IPS-NIHi11 (cell line): ENCODE measurements at places on chromosomes 7 and 10.

GRCh38 chr7:131642429-131642828, 86.0 kb upstream of the PODXL start:
- no peak for DNase-seq

GRCh38 chr10:12954866-12955265, 46.6 kb downstream of the CCDC3 start:
- DNase-seq = no peak

- DNase-seq = no peak
Observed at GRCh38 chr10:102534333-102534732, 30.6 kb downstream of the SUFU start.

- DNase-seq = no peak
Observed at GRCh38 chr10:71504168-71504567, 107.4 kb downstream of the CDH23 start.

DNA sequence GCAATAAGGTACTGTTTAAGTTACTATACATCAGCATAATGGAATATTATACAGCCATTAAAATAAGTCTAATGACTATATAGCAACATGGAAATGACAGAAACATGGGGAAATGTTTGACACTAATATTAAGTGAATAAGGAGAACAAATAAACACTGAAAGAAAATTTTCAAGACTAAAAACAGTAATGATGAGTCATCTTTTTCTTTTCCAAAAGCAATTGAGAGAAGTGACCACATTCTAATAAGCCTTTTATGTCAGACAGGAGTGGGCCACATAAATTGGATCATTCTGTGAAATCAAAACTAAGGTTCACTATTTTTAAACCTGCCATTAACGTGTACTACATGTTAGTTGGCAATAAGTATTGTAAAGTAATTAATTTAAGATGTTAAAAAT, 187.5 kb downstream of the AHR start:
- no peak for DNase-seq

DNA sequence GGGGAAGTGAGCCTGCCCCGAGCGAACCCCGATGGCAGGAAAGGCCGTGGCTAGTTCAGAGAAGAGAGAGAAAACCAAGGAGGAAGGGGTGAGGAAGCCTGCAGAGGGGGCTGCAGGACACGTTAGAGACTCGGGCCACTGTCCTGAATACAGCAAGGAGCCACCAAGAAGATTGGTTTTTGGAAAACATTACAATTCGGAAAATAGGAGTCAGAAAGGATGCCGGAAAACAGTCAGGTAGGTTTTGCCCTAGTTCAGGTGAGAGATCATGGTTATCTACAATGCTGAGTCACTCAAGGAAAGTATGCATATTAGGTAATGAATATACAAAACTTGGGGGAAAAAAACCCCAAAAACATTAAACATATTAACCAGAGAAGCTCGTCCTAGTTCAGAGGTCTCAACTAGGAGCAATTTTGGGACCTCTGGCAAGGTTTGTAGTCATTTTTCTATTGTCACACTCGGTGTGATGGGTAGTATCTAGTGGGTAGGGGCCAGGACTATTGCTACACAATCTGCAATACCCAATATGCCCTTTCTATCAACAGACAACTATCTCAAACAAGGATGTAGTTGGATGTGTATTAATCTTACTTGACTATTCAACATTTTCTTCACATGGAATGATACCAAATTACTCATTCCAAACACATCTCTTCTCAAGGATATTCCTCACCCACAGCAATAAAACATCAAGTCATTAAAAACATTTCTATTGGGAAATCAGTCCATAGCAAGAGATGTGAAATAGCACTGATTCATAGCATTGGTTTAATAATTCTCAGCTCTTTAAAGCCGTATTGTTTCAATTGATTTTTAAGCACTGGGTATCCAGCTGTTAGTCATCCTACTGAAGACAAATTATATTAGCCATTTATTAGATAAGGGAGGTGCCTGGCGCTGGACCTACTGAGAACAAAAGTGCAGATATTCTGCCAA, 74.4 kb upstream of the RSU1 start:
- DNase-seq = peak; percentile 60

DNA sequence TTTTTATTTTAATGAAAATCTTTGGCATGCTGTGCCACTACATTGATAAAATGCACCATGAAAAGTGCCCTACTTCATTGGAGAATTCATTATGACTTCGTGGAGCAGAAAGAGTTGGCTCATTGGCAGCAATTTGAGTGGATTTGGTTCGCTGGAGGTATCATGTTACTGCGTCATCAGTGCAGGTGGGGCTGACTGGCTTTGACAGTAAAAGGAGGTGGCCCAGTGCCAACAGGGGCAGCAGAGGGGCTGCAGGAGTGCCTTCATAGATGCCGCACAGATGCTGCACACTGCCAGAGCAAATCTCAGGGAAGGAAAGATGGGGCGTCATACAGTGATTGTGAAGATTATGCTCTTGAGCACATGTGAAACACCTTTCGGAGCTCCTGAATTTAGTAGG, 22.2 kb downstream of the FZD1 start:
- DNase-seq = no peak

- no peak for DNase-seq
Observed at GRCh38 chr10:118669020-118669791, 73.8 kb upstream of the PRLHR start.
